NAMALWA (cell line): ENCODE measurements at places on chromosomes 2 and 18.

DNA sequence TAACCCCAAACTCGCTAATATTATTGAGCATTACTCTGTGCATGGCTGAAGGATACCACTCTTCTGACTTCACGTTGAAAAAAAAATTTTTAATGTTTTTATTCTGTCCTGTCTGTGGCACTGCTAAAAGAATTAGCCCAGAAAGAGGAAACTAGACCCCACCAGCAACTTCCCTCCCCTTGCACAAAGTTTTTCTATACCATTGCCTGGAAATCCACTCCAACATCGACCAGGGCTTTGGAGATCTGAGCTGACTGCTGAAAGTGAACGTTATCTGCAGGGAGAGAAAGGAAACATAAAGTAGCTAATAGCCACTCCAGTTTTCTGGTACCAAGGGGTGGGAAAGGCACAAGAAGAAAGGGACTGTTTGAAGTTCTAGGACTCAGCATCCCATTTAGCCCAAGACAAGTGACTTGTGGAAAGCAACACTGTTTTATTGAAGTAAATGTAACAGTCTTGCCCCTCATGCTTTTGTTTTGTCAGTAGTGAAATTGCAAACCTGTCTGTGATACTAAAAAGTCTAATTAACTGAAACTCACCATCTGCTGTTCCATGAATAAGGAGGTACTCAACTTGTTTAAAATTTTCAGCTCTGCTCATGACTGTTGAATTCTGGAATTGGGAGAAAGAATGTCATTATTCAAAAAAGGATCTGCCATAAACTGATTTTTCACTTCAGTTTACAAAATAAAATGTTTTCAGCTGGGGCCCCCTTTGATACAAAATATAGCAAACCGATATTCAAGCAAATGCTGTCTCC lies 79.1 kb downstream of the DPP4 start:
- no peak for DNase-seq

- no peak for DNase-seq
Measured at GRCh38 chr2:55922291-55922907, 1.2 kb downstream of the EFEMP1 start.

GRCh38 chr2:105870062-105870461 lies 125.3 kb downstream of the NCK2 start:
- no peak for DNase-seq

DNA sequence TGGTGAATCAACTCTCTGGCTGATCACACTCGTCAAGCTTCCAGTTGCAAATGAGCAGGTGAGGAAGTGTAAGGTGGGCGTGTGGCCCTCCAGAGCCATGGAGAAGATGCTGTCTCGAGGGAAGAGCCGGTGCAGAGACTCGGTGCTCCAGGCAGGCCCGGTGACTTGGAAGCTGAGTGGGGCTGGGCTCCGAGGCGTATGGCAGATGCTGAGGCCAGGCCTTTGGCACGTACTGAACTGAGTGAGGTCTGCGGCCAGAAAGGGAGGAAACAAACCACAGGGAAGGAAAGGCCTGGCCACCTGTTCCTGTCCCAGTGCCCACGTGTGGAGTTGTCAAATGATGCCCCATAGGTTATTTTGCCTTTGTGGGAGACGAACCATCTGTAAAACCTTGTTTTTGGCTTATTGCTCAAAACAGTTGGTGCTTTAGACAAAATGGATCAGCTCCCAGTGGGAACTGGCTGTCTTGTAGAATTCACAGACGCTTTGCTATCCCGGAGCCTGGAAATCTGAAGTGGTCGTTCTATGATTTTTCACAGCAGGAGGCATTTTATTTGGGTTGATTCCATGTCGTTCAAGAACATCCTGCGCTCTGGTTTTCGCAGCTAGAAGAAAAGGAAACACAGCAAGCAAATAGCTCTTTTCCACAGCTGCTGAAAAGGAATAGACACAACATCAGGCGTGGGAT lies 117.5 kb upstream of the TMEM18 start:
- DNase-seq, result no peak

- no peak for DNase-seq
Measured at GRCh38 chr2:28164280-28164801, 228.3 kb upstream of the FOSL2 start.

- DNase-seq, result no peak
Measured at GRCh38 chr2:111653103-111653624, 230.8 kb downstream of the ANAPC1 start.

DNA sequence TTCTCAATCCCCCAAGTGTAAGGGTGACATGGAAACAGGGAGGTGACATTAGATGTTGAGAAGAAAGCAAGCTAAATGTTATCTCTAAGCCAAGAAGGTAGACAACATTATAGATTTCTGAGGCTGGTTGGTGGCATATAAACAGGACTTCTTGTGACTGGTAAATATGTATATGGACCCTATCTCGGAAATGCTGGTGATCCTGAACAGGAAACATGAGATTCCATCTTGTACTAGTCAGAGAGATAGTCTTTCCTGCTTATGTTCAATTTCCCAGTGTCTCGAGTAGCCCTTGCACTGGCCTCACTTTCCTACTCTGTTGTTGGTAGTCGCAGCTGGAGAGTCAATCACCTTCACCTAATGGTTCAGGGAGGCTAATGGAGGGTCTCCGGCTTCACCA lies 26.8 kb downstream of the MOGAT1 start:
- no peak for DNase-seq

DNA sequence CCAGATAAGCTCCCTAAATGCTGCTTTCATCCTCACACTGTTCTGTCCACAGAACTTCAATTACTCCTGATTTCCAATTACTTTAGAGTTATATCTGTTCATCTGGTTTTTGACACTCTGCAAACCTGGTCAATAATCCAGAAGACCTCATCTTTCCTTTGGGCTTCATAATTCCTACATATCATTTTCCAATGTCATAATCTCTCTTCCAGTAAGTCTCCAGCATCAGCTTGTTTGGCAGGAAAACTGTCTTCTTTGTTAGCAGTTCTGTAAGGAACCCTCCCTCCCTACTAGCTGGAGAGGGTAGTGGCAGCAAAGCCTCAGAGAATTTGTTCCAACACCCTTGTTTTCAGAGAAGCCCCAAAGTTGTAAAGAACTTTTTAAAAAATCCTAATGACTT lies 11.9 kb upstream of the SLC14A1 start:
- no peak for DNase-seq

- no peak for DNase-seq
Measured at GRCh38 chr2:238155761-238156694, 2.7 kb upstream of the ERFE start.

DNA sequence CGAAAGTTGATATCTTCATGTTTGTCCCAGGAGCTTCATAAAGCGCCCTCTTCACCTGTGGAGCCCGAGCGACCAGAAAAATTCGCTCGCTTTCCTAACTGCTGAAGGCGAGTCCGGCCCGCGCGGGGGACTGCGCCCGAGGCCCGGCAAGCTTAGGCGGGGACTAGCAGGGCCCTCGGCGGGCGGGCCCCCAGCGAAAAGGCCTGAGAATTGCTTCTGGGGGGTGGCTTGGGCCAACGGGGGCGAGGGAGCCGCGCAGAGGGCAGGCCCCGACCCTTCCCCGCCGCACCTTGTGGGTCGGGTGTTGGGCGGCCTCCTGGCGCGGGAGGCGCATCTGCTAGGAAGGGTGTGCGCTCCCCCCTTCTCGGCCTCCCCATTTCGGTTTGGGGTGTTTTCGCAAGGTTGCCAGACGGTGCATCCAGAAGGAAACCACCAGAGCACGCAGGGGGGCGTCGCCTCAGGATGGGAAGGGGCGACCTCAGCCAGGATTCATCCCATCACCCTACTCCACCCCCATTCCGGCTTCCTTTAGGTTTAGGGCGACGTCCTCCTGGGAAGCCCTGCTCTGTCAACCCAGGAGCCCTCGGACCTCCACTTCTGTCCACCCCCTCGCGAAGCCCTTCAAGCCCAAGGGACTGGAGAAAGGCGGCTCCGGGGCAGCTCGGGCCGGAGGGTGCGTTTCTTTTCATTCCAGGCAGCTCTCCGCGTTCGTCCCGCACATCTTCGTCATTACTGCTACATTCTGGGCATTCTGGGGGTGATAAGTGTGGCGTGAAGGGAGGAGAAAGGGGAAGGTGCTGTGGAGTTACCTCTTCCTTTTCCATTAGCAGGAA lies 9.1 kb downstream of the SP9 start:
- DNase-seq, result no peak

- no peak for DNase-seq
Measured at GRCh38 chr2:226037526-226037925, 638.0 kb downstream of the NYAP2 start.

GRCh38 chr2:7956126-7956689 lies 725.6 kb upstream of the ID2 start:
- no peak for DNase-seq

DNA sequence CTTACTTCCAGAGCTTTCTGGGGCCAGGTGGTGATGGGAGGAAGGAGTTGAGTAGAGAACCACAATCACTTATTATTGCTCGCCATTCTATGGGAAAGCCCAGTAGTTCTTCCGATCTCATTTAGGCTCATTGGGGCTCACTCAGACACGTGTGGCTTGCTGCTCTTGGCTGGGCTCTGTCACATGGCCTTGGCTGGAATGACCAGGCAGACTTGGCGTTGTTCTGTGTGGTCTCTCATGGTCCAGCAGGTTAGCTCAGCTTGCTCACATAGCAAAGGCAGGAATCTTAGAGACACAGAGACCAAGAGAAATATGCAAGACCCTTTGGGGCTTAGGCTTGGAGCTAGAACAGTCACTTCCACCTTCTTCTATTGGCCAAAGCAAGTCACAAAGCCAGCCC lies 261.2 kb downstream of the LOXHD1 start:
- no peak for DNase-seq

GRCh38 chr2:158539176-158540005 lies 82.6 kb downstream of the PKP4 start:
- no peak for DNase-seq

- no peak for DNase-seq
Measured at GRCh38 chr2:16226943-16227664, 286.8 kb downstream of the MYCN start.

GRCh38 chr18:28002841-28003240 lies 174.1 kb downstream of the CDH2 start:
- DNase-seq, result no peak

GRCh38 chr2:217167531-217167930 lies 307.7 kb upstream of the TNP1 start:
- DNase-seq, result no peak

GRCh38 chr2:235868645-235869044 lies 299.5 kb downstream of the GBX2 start:
- DNase-seq, result no peak

- DNase-seq, result no peak
Measured at GRCh38 chr2:180707175-180707883, 273.1 kb upstream of the UBE2E3 start.

- no peak for DNase-seq
Measured at GRCh38 chr2:79090693-79091092, 2.9 kb upstream of the REG1B start.

DNA sequence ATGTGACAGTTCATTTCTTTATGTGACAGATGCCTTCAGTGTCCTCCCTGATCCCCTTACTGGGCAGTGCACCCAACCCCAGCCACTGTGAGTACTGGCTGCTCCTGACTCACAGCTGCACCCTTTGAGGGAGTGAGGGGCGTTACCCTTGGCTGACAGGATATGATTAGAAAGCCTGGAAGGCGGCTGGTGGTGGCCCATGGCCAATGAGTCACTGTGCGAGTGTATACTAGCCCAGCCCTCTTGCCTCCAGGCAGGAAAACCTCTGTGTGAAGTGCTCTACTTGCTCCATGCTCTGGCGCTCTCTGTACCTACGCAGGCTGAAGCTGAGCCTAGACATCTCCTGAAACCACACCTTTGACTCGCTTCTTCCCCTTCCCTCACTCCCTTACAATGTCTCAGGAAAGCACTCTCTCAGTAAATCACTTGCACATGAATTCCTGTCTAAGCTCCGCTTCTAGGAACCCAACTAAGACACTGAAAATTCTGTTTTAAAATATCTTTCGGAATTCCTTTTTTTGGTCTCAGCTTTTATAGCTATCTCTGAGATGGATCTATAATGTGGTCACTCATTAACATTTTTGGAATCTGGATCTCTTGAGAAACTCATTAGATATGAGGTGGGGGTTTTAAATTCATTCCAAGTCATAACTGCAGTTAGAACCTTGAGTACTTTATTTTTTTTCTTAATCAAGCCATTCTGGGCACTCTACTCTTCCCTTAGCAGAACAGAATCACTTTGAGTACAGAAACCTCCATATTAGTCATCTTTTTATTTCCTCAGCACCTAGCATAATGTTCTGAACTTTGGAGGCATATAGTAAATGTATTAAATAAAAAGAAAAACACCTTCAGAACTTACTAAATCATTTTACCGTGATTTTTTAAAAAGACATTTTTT lies 25.3 kb upstream of the STAM2 start:
- no peak for DNase-seq

DNA sequence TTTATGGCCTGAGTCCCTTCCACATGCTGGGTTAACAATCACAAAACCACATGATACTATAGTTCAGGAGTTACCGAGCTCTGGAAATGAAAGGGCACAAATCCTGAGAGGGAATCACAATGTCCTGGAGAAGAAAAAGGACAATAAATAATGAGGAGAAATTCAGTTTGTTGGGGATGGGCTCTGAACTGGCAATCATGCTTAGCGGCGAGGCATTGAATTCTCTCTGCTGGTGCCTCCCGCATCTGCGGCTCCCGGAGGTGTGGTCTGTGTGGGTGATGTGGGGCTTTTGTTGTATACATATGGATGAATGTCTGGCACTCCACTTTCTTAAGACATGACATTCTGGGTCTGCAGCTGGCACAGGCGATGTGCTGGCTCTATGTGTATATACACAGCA lies 46.1 kb downstream of the NRP2 start:
- DNase-seq, result no peak

- no peak for DNase-seq
Measured at GRCh38 chr18:25134861-25135260, 217.1 kb downstream of the ZNF521 start.

DNA sequence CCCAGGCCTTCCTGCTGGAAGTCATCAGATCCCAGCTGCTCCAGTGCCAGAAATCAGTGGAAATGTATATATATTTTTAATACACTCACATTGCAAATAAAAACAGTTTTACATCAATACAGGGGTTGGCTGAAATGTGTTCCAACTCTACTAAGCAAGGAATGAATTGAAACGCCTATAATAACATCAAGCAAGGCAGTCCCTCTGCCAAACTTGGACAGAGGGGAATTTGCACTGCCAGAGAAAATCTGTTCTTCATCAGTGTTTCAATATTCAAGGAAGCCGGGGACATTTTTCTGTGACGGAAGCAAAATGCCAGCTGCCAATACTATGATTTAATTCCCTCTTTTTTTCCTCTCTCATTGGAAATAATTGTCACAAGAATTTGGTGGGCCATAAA lies 335.3 kb downstream of the TNS1 start:
- DNase-seq, result no peak

GRCh38 chr2:212956665-212957607 lies 194.5 kb downstream of the IKZF2 start:
- DNase-seq, result no peak

DNA sequence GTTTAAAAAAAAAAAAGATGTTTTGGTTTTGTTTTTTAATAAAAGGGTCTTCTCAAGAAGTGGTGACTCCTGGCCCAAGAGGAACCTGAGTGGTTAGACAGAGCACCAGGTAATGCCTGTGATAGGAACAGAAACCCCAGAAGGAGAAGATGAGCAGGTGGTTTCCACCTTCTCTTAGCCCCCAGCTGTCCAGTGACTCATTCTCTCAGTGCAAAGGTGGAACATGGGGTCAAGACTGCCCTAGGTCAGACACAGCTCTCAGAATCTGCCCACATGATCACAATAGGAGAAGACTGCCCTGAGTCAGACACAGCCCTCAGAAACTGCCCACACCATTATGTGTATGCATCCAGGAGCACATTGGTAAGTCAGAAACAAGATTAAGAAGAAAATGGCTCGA lies 61.8 kb downstream of the TBC1D8 start:
- DNase-seq, result no peak

GRCh38 chr18:28138816-28139215 lies 38.1 kb downstream of the CDH2 start:
- DNase-seq, result no peak
